Stimulated activated CD8-positive, alpha-beta memory T cell treated with anti-CD3 and anti-CD28 coated beads, Interleukin-2, amount 100 ng/mL, for 1 hour (primary cell): ENCODE measurements at places on chromosomes 1 and 21.

GRCh38 chr1:2275796-2276536 lies 47.8 kb downstream of the SKI start:
- no peak for DNase-seq

GRCh38 chr1:18629659-18630510 lies 761 bp upstream of the PAX7 start:
- no peak for DNase-seq

GRCh38 chr1:167094690-167095089 lies 815 bp downstream of the STYXL2 start:
- DNase-seq, result no peak

DNA sequence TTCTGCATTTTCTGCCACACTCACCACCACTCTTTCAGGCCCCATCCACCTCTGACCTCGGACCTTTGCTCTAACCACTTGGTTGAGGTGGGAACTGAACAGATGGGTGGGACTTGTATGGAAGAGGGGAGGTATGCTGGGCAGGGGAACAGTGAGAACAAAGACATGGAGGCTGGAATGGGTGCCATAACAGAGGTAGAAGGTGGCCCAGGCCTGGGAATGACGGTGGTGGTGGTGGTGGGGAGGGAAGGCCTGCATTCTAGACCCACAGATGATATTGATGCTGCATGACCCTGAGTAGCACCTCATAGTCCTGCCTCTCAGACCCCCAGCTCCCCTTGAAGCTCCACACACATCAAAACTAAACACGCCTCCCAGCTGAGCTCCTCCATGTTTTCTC lies 5.2 kb upstream of the CSF3R start:
- DNase-seq, result no peak

GRCh38 chr1:243855616-243856318 lies 5.7 kb upstream of the AKT3 start:
- DNase-seq, result no peak

DNA sequence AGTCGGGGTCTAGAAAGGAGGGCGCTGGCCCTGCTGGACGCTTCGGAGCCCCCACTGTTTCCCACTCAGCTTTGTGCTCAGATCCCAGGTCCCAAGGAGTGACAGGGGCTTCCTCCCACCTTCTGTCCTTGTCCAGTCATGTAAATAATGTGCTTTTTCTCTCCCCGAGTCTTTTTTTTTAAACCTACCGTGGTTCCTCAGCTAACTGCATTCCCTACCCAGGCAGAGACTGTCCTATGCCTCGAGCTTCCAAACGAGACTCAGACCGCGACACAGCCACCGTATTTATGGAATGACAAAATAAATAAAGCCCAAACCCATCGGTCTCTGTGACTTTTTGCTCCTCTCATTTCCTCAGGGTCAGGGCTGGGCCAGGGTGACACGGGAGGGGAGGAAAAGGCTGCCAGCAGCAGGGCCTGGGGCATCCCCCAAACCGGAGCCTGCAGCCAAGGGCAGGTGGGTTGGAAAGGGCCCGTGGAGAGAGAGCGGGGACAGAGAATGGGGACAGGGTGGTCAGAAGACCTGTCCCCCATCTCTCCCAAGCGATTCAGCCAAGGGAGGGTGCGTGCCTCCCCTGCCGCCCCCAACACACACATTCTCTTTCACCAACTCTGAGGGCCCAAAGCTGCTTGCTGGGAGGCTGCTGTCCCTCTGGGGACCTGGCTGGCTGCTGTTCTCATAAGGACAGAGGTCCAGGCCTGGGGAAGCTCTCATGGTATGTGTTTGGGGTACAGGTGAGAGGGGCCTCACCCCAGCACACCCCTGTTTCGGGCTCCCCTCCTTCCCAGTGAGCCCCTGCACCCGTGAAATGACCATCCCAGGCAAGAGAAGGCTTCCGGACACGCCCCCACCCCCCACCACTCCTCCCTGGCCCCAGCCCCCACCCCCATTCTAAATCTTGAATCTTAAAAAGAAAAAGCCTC lies 55.4 kb downstream of the KCNAB2 start:
- DNase-seq, result no peak

DNA sequence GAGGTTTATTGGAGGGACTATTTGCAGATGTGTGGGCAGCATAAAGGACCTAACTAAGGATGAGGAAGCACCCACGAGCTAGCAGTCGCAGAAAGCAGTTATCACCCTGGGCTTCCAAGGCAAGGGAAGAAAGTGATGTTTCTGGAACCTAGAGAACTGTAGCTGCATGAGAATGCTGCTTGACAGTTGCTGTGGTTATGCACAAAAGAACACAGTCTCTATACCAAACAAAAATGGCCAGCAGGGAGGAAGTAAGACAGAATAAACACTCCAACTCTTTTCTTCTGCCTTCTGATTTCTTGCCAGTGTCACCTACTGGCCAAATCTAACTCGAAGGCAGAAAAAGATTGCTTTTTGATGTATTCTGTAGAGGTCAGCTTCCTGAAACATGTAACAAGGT lies 190.2 kb downstream of the RASAL2 start:
- no peak for DNase-seq

DNA sequence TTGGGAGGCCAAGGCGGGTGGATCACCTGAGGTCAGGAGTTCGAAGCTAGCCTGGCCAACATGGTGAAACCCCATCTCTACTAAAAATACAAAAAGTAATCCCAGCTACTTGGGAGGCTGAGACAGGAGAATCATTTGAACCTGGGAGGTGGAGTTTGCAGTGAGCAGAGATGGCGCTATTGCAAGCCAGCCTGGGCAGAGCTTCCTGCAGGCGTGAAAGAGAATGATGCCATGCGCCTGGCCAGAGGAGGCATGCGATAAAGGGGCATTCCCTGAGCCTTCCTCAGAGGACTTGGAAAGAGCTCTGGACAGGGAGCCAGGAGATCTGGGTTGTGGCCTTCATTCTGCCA lies 3.2 kb downstream of the E2F2 start:
- no peak for DNase-seq

DNA sequence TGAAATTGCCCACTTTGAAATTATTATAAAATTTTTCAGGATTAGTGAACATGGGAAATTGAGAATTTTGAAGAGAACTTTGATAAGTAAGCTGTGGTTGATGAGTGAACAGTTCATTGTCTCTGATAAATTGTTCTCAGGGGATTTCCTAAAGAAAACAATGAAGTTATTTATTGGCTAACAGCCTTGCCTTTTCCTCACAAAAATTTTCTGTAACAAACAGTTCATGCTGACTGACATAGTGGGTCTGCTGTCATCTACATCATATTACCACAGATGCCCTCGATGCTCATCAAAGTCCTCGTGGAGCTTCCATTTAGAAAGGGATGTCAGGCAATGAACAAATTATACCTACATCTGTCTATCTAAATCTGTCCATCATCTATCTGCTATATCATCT lies 113.4 kb downstream of the PTBP2 start:
- no peak for DNase-seq

- DNase-seq, result no peak
These were observed 452.1 kb downstream of the TTLL7 start for GRCh38 chr1:83546874-83547273.

- DNase-seq, result no peak
These were observed 645.6 kb upstream of the ADGRL2 start for GRCh38 chr1:81155131-81155530.

GRCh38 chr1:236836157-236836556 lies 41.1 kb downstream of the MTR start:
- DNase-seq, result no peak

GRCh38 chr1:215330426-215330825 lies 236.7 kb upstream of the KCTD3 start:
- no peak for DNase-seq

GRCh38 chr1:15974855-15975254 lies 1.0 kb downstream of the ZBTB17 start:
- no peak for DNase-seq

GRCh38 chr1:61050541-61051442 lies 31.6 kb upstream of the NFIA start:
- no peak for DNase-seq

- no peak for DNase-seq
These were observed 20.8 kb upstream of the PTPRF start for GRCh38 chr1:43509740-43510375.

DNA sequence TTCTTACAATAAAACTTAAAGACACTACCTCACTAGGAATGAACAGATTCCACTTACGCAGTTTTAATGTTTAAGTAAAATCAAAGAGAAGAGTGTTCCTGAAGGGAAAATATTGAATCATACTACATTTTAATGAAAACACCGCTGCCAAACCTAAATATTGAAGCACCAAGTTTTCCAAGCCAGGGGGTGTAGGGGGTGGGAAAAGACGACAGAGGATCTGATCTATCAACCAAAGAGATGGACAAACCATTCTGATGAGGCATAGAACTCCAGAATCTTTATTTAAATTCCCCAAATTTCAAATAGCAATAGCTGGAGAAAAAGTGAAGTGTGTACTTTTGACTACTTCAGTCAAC lies 1.2 kb downstream of the ELK4 start:
- DNase-seq, result no peak

DNA sequence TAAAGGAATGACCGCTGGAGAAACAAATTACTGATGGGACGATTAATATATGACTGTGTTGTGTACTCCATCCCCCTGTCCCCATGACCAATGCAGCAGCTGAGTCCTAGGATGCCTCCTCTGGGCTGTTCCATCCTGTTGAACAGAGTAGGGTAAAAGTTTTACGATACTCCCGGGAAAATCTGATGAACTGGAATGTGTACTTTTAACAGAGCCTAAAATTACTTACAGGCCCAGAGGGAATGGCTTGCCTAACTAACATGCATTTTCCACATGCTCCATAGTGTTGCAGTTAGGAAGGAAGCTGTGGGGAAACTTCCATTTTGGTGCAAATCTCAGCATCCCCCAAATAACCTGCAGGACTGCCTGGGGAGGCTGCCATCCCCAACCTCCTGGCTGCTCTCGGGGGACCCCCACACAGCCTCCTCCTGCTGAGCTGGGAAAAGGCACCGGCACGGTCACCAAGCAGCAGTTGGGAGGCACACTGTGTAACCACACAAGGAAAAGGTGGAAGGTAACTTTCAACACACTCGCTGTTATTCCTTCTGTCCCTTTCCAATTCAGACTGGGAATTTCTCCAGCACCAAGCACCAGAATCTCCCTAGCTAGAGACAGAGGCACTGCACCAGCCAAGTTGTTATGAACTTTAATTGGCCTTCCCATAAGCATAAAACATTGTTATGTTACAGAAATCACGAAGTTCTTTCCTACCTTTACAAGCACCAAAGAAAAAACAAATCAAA lies 97.2 kb downstream of the BCAR3 start:
- no peak for DNase-seq

DNA sequence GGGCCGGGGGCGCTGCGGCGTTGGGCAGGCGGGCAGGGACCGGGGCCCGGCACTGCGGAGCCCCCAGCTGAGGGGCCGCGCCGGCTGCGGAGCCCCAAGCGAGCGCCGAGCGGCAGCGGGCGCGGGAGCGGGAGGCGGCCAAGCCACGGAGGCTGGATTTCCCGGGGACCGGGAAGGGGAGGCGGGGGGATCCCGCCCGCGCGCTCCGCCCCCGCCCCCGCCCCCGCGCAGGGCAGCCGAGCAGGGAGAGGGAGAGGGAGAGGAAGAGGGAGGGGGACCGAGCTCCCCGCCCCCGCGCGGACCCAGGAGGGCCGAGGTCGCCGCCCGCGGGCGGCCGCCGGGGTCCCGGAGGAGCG lies at the start of gene DLGAP3:
Gene DLGAP3, minus strand, starts transcription at position 154 of the 356 bp plus-strand sequence. CDS start 24,267 bp downstream, outside the sequence.
- DNase-seq, result no peak

DNA sequence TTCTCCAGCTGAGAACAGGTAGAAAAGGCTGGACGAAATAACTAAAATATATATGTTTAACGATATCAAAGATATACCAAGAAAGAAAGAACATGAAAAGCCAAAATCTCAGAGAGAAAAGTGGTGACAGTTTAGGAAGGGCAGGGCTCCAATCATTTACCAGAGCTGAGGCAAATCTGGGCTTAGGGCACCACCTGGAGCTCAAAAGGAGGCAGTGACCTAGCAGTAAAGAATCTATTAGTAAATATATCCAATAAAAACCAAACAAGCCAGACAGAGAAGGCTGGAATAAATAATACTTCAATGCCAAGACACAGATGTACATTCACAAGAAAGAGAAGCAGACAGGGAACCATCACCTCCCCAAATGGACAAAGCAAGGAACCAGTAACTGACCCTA lies 43.5 kb downstream of the CHIA start:
- DNase-seq, result peak; percentile 25

GRCh38 chr1:60916906-60917305 lies 165.5 kb upstream of the NFIA start:
- no peak for DNase-seq

GRCh38 chr1:30934613-30935012 lies 26.1 kb upstream of the SDC3 start:
- DNase-seq, result no peak

- DNase-seq, result no peak
These were observed 393.6 kb downstream of the AGBL4 start for GRCh38 chr1:49630156-49630555.

DNA sequence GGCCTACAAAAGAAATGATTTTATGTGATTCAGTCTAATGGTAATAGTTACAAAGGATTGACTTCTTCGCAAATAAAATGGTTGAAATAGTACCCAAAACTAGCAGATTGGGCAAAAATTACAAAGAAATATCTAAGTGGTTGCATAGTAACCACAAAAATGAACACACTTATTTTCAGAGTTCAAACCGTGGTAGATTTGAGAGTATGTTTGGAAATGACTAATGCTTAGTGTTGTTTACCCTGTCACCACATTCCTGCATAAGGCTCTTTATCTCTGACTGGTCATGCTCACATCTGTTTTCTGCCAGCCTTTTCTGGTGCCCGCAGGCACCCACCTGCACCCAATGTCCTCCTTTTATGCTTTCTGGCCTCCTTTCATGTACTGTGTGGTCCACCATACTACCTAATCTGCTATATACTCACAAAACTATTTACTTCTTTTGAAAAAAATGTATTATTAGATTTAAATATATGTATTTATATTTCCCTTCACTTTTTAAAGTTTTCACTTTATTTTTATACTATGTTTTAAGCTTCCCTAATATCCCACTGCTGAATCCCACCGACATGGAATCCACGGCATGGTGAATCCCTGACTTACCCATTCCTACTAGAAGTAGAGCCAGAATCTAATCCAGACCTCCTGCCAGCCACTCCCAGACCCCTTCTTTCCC lies 30.3 kb downstream of the PTPRC start:
- DNase-seq, result no peak

DNA sequence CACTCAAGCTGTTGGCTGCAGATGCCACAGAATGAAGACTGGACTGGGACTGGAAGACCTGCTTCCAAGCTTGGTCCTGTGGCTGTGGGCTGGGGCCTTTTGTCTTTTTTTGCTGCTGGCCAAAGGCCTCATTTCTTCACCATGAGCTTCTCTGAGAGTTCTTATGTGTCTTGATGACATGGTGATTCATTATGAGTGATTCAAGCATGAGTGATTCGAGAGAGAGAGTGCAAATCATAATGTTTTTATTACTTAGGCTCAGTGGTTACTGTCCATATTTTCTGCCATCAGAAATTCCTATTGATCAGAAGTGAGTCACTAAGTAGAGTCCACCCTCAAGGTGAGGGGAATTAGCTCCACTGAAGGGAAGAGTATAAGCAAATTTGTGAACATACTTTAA lies 94.0 kb downstream of the PCP4 start:
- DNase-seq, result no peak

DNA sequence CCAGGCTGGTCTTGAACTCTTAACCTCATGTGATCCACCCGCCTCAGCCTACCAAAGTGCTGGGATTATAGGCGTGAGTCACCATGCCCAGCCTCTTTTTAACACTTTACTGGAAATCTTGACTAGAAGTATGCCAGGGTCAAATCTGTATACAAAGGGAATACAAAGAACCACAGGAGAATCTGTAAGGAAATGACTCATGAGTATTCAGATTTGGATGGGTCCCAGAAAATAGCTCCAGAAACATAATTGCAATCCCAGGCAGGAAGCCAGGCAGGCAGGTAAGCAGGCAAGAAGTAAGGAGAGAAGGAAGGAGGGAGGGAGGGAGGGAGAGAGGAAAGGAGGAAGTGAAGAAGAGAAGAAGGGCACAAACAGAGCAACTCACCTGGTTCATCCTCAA lies 22.8 kb upstream of the TIAM1 start:
- DNase-seq, result no peak
